ENCODE measurements at places on chromosomes 1 and 21.

DNA sequence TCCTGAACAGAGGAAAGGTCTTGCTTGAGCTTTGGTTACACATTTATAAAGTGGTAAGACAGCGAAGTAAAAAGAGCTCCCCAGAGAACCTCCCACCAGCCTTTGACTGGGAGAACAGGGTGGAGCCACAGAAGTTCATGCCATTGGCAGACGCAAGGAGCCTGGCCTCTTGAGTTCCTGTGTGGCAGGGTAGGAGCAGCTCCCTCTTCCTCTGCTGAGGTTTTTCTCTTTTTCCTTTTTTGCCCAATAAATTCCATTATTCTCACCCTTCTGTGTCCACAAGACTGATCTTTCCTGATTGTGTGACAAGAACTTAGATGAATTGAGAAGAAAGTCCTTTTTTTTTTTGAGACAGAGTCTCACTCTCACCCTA, 4.3 kb downstream of the THEM4 start:
- no peak for DNase-seq

GRCh38 chr21:34189506-34189905, 116.1 kb downstream of the MRPS6 start:
- no peak for DNase-seq

- DNase-seq = no peak
Measured at GRCh38 chr1:84434081-84434769, 35.9 kb downstream of the DNASE2B start.

GRCh38 chr1:7471836-7472235, 299.3 kb upstream of the VAMP3 start:
- DNase-seq = no peak

DNA sequence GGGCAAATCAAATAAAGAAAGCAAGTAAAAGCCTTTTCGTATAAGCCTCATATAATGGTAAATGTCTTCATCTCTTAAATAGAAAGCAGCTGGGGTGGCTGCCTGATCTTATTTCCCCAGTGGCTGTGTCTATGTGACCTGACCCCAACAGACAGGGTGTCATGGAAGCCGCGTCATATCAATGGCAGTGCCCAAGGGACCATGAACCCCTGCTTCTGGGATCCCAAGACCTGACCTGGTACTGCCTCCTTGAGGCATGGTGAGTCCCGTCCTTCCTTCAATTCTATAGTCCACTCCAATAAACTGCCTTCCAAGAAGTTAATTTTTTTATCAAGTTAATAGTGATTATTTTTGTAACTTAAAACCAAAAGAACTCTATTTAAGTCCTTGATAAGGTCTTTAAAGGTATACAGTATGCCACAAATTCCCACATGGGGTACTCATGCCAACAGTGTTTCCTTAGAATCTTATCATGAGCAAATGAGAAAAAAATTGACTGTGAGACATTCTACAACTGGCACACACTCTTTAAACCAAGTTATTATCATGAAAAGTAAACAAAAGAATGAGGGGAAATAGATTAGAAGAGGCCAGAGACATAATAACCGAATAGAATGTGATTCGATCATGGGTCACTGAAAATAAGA, 104.6 kb downstream of the ADSS2 start:
- DNase-seq = no peak

DNA sequence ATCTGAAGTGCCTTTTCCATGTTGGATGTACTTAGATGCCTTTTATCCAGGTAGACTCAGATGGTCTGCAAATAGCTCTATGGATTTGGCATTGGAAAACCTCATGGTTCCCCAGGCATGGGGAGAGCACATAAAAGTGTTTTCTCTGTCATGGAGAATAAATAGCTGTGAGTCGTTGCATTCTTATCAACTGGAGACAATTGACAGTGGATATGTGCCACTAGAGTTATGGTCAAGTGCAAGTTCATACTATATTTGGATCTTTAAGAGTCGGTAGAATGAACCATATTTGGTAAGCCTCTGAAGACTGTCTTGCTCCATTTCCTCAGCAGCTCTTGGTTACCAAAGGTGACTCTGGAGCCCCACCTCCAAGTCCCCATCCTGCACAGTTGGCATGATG, 83.7 kb downstream of the ROR1 start:
- DNase-seq = no peak

DNA sequence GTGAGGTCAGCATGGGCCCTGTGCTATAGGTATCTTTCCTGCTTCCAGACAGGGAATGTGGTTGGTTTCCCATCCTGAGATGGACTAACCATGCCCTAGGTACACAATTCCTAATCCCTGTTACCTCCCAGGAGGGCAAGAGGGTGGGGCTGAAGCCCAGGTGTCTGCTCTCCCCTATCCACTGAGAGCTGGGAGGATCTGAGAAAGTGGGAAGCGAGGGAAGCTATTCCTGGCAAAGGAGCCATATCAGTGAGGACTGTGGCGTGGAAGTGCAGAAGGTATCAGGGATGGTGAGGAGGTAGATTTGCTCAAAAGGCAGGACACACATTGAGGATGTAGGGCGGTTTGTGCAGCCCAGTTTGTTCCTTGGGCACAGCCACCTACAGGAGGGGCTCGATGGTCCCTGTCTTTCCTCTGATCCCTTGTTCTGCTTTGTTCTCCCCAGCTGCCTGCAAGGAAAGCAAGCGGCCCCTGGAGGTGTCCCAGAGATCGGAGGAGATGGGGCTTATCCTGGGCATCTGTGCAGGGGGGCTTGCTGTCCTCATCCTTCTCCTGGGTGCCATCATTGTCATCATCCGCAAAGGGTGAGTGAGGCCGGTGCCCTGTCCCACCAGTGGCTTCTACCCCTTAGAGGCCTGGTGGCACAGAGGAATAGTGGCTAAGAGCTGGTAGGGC, 48.1 kb downstream of the PTPRU start:
- DNase-seq = no peak

- DNase-seq = no peak
Measured at GRCh38 chr1:113422315-113423068, 32.2 kb downstream of the MAGI3 start.
